ENCODE measurements at places on chromosomes 1 and 21.

DNA sequence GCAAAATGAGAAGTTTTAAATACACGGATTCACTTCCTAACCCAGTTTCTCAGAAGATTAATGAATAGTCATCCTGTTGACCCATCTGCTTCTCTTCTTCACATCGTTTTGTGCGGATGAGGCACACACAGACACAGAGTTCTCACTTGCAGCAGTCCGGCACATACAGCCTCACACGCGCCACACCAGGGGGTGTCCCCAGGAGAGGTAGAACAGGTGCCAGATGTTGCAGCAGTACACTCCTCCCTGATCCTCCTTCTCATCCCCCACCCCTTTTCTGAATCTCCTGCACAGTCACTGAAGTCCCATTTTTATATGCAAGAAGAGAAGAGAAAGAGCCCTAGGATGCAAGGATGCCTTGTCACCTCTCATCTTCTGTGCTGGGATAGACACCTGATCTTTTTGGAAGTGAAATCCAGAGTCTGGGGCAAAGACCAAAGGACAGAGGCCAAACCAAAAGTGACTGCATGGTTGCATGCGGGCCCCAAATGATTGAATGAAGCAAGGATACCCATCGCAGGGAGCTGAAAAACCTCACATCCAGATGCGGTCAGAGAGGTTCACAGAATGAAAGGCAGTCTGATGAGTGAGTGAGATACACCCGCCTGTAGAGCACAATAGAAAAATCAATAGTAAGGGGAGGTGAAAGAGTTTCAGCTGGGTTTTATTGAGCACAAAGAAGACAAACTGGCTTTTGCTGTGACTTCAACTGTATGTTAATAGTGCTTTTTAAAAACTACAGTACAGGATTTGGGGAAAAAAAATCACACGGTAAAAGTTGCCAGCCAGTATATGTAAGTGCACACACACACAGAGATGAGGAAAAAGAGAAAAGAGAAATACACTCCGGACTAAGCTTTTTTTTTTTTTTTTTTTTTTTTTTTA lies 28.9 kb downstream of the PBX1 start:
- no peak for DNase-seq

- DNase-seq, result peak; percentile 74
Measured at GRCh38 chr1:246959944-246960693, 28.4 kb upstream of the AHCTF1 start.

GRCh38 chr1:20197329-20197791 lies 11.0 kb upstream of the PLA2G2C start:
- no peak for DNase-seq

DNA sequence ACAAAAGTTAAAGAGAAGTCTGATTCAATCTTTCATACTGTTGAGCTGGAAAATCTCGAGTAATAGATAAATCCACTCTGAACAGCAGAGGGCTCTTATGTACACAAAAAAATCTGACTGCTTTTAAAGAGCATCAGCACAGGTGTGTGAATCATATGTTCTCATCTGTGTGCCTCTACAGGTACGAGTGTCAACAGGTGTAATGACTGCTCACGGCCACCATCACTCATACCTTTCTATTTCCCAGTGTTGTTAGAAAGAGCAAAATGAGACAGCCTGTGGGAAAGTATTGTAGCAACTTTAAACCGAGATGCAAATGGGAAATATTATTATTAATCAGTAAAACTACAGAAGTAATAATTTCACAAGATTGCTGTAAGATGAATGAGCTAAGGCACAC lies 49.0 kb upstream of the SCAF4 start:
- DNase-seq, result no peak

DNA sequence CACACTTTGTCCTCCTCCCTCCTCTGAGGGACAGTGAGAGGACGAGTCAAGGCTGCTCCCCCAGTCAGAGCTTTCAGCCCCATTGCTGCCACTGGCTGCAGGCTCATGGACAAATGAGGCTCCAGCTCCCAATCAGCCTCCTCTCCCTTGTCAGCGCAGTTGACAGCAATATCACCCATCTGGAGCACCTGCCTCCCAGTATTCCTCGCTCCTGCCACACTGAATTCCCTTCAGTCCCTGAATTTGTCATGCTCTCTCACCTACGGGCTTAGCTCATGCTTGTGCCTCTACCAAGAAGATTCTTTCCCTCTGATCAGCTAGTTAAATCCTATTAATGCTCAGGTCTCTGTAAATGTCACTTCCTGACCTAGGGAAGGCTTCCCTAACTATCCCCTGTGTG lies 54.4 kb upstream of the SYT6 start:
- no peak for DNase-seq

- no peak for DNase-seq
Measured at GRCh38 chr21:45630066-45630694, 13.3 kb upstream of the PCBP3 start.
